Tongue (tissue), 3 donors: ENCODE measurements at places on chromosomes 2 and 18. TPM values are rescaled to one million over a fixed set of nuclear protein-coding genes. Genes with fewer than 3 reads are reported as not detected.

Gene SLC35F6
- 12.4 TPM for total RNA-seq

Gene SLC8A1
- 30.6 TPM for total RNA-seq

Gene DSG1
- 17.2 TPM for total RNA-seq

Gene THSD7B
- total RNA-seq = 9.8 TPM

Gene BUB1
- total RNA-seq = 18.2 TPM

Gene ITPRIPL1
- 6.3 TPM for total RNA-seq

Gene RABL2A
- 11.2 TPM for total RNA-seq

Gene LPIN1
- total RNA-seq = 37.4 TPM

Gene CENPA
- 3.1 TPM for total RNA-seq

Gene IL1A
- total RNA-seq = not detected

Gene SAG
- not detected for total RNA-seq

Gene IL37
- total RNA-seq = not detected

Gene SLC16A14
- total RNA-seq = 9.9 TPM

Gene SP3
- 203 TPM for total RNA-seq

Gene TMEM200C
- total RNA-seq = 1.4 TPM

Gene CASP10
- total RNA-seq = 10.8 TPM

Gene SKOR2
- not detected for total RNA-seq

Gene COL4A4
- 4.9 TPM for total RNA-seq

Gene TRABD2A
- not detected for total RNA-seq

Gene FMNL2
- 30.8 TPM for total RNA-seq

Gene PROKR1
- 1.0 TPM for total RNA-seq

Gene TTN
- 5,137 TPM for total RNA-seq

Gene REEP1
- total RNA-seq = 29.3 TPM

Gene CFC1
- total RNA-seq = not detected

Gene STAT4
- total RNA-seq = 4.8 TPM

Gene ICOS
- total RNA-seq = 0.10 TPM

Gene FAHD2B
- total RNA-seq = 15.9 TPM

Gene ZEB2
- total RNA-seq = 161 TPM

Gene GRHL1
- total RNA-seq = 50.3 TPM

Gene DCC
- 5.5 TPM for total RNA-seq

Gene DNAJC5G
- total RNA-seq = not detected

Gene HRH4
- 0.21 TPM for total RNA-seq

Gene CCL20
- total RNA-seq = not detected

Gene DSG4
- not detected for total RNA-seq

Gene ANKRD29
- 9.2 TPM for total RNA-seq

Gene CCDC74B
- total RNA-seq = 1.0 TPM

Gene EFEMP1
- 75.8 TPM for total RNA-seq
